ENCODE measurements at places on chromosomes 13 and 19.

- no peak for DNase-seq
These were observed 504.3 kb downstream of the IRS2 start for GRCh38 chr13:109281903-109282635.

DNA sequence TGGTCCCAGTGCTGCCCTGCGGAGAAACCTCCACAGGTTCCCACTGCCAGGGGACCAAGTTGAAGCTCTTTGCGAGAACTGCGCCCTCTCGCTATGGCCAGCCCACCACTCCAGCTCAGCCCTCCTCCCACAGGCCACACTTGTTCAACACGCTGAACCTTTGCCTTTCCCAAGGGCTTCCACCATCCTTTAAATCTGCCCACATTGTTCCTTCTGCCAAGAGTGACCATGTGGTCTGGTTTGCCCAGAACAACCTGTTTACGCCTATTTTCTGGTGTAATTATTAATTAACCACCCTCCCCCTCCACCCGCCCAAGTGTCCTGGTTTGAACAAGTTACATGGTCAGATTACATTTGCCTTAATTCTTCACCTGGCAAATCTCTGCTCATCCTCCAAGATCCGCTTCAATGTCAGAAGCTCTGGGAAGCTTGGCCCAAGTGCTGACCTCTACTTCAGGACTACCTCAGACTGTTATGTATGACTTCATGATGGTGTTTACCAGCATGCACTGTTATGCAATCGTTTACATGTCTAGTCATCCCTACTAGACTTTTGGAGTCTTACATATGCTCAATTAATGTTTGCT is 12.0 kb upstream of the USP12 start:
- DNase-seq, result no peak

GRCh38 chr13:33560726-33561125 is 257.2 kb upstream of the RFC3 start:
- DNase-seq, result no peak

- peak; percentile 45 for DNase-seq
These were observed 12.8 kb upstream of the ZNF554 start for GRCh38 chr19:2806736-2807378.

GRCh38 chr13:35499196-35499662 is 22.7 kb upstream of the MAB21L1 start:
- no peak for DNase-seq

GRCh38 chr13:68125087-68125480 is 894.9 kb upstream of the PCDH9 start:
- no peak for DNase-seq
